ENCODE measurements at places on chromosomes 7 and 10.

DNA sequence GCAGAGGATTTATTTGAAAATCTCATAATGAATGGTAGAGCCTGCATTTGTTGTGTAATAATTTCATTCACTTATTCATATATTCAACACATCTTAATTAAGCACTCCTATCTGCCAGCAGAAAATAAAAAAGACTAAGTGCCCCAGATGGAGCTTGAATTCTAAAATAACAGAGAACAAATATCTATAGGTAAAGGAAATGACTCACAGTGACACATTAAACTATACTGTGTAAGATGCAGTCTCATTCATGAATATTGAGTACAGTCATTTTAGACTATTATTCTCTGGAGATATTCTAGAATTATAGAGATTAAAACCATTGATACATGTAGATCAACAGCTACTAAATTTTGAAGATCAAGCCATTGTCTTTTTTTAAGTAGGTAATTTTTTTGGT lies 72.1 kb downstream of the PTPRZ1 start:
- no peak for DNase-seq

DNA sequence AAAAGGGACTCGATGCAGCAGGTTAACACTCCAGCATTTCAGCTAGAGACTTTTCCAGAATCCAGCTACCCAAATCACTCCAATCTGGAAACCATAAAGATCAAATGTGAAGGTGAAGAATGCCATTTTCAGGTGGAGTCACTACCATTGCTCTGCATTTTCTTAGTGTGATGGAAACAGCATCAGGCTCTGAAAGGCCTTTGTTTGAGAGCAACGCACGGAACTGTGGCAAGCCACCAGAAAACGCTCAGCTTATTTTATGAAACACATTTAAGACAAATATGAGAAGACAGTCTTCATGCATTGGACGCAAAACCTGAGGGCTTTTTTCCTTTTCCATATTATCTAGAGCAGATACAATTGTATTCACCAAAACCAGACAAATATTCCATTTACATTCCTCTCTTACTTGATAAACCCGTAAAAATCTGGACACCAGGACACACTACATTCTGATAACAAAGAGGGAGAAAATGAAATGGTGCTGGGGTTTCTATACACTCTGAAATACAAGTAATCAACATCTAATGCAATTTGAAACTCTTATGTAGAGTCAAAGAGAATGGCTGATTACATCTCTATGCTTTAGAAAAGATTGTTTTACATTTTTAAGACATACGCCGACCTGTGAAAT lies 99.1 kb downstream of the NRP1 start:
- no peak for DNase-seq

- DNase-seq, result no peak
Measured at GRCh38 chr7:149310113-149310836, 48.3 kb downstream of the ZNF783 start.

DNA sequence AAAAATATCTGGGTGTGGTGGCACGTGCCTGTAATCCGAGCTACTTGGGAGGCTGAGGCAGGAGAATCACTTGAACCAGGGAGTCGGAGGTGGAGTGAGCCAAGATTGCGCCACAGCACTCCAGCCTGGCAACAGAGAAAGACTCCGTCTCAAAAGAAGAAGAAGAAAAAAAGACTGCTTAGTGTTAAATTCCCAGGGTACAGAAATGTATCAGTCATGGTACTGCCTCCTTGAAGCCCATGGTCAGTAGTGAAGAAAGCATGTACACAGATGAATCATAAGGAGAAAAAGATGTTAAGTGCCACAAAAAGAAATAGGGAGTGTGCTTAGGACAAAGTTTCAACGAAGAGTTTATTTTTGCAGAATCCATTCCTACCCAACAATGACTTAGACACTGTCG lies 62.5 kb upstream of the KMT2E start:
- DNase-seq, result no peak

- no peak for DNase-seq
Measured at GRCh38 chr10:62589689-62590088, 214.8 kb upstream of the ADO start.

DNA sequence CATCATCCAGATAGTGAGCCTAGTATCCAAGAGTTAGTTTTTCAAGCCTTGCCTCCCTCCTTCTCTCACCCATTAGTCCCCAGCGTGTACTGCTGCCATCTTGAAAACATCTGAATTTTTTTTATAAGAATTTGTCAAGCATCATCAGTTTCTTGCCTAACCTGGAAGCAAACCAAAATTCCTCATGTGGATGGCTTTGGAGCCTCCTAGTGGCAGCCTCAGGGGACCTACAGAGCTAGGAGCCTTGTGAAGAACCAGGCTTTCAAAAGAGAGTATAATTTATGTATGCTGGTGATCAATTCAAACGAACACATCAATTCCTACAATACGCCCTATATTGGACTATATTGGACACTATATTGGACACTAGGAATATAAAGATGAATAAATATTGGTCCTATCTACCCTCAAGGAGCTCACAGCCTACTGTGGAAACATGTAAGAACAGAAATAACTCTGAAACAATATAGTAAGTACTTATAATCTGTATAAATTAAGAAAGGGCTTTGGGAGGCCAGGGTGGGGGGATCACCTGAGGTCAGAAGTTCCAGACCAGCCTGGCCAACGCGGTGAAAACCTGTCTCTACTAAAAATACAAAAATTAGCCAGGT lies 63.4 kb downstream of the HPSE2 start:
- no peak for DNase-seq

GRCh38 chr10:58107506-58107905 lies 160.2 kb downstream of the IPMK start:
- no peak for DNase-seq

DNA sequence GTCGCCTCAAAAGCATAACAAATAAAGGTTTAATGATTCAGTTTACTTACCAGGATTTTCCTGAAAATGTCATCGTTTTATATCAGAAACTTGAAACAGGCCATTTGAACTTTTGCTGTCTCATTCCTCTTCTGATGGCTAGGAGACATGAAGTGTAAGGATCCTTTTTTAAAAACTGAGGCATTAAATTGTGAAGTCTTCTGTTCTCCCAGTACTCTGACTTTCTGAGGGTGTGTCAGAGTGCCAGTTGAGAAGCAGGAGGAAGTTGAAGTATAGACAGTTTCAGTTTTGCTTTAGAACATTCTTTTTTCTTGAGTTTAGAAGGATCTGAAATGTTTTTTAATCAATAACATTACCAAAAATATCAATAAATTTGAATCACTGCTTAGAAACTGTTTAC lies at the start of gene SAMD9L:
Gene SAMD9L, minus strand, starts transcription at position 242 of the 400 bp plus-strand sequence. CDS start 12,414 bp downstream, outside the sequence.
- no peak for DNase-seq

GRCh38 chr7:111232249-111233084 lies 141.5 kb downstream of the LRRN3 start:
- DNase-seq, result no peak

DNA sequence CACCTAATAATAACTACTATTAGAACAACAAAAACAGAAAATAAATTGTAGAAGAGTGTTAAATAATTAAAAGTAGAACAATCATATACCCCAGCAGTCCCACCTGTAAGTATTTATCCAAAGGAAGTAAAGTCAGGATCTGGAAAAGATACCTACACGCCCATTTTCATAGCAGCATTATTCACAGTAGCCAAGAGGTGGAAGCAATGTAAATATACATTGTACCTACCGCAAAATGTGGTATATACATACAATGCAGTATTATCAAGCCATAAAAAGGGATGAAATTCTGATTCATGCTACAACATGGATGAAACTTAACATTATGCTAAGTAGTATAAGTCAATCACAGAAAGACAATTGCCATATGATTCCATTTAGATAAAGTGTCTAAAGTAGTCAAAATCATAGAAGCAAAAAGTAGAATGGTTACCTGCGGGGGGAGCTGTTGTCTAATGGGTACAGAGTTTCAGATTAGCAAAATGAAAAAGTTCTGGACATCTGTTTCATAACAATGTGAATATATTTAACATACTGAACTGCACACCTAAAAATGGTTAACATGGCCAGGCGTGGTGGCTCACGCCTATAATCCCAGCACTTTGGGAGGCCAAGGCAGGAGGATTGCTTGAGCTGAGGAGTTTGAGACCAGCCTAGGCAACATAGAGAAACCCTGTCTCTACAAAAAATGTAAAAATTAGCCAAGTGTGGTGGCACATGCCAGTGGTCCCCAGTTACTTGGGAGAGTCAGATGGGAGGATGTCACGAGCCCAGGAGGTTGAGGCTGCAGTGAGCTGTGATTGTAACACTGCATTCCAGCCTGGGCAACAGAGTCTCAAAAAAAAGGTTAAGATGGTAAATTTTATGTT lies 6.0 kb upstream of the TMED4 start:
- no peak for DNase-seq

- DNase-seq, result no peak
Measured at GRCh38 chr10:71039551-71039950, 151.2 kb upstream of the PCBD1 start.

- no peak for DNase-seq
Measured at GRCh38 chr10:124605001-124605370, 139.2 kb downstream of the FAM53B start.

DNA sequence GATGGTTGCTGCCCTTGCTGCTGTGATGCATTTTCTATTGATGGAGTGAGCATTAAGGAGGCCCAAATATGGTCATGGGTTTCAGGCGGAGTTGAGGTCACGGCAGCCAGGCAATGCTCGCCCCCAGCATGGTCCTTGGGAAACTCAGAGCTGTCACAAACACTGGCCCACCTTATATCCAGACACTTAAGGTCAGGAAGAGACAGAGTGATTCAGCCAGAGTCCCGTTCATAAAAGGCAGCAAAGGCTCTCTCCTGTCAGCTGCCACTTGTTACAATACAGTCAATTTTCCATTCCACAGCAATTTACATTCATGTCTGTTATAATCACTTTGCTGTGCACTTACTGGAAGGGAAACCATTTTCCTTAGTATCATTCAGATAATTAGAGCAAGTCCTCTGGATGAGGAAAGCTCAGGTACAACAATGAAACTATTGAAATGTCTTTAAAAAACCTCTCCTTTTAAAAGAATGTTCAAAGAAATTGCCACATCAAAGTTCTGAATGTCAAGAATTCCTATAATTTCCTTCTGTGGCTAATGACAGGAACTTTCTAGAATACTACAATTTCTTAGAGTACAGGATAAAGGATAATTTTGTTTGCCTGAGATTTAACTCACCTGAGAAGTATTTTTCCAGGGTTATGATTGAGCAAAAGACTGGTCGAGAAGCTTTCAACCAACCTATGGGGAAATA lies 14.8 kb upstream of the ANKRD1 start:
- DNase-seq, result no peak

GRCh38 chr10:131937836-131938235 lies 37.0 kb downstream of the PPP2R2D start:
- DNase-seq, result no peak

DNA sequence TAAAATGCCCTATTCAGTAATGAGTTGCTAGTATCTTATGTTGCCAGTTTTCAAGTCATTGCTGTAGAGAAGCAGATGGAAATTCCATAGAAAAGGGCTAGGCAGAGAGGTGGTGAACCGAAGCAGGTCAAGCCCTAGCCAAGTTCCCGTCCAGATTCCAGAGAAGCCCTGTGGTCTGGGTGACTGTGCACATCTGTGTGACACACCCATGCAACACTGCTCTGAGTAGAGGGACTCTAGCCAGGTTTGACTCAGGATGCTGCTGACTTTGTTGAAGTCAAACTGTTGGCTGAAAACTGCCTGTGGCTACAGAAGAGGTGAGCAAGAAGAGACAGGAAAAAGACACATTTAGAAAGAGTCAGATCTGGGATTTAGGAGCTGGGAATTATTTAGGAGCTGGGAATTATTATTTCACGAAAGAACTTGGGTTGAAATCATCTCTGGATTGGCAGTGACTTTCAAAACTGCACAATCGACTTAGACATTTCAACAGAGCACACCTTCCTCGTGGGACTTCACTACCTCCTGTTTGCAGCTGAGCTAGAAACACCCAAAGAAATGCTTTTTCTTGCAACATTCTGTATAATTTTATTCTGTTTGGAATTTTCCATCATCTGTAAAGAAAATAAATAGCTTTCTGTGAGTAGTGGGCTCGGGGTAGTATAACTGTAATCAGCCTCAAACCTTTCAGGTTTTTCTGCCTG lies 149.1 kb upstream of the PRKCQ start:
- DNase-seq, result no peak

GRCh38 chr7:103297837-103298179 lies 573 bp downstream of the PMPCB start:
- no peak for DNase-seq

GRCh38 chr7:75889826-75890225 lies 11.0 kb downstream of the RHBDD2 start:
- no peak for DNase-seq

DNA sequence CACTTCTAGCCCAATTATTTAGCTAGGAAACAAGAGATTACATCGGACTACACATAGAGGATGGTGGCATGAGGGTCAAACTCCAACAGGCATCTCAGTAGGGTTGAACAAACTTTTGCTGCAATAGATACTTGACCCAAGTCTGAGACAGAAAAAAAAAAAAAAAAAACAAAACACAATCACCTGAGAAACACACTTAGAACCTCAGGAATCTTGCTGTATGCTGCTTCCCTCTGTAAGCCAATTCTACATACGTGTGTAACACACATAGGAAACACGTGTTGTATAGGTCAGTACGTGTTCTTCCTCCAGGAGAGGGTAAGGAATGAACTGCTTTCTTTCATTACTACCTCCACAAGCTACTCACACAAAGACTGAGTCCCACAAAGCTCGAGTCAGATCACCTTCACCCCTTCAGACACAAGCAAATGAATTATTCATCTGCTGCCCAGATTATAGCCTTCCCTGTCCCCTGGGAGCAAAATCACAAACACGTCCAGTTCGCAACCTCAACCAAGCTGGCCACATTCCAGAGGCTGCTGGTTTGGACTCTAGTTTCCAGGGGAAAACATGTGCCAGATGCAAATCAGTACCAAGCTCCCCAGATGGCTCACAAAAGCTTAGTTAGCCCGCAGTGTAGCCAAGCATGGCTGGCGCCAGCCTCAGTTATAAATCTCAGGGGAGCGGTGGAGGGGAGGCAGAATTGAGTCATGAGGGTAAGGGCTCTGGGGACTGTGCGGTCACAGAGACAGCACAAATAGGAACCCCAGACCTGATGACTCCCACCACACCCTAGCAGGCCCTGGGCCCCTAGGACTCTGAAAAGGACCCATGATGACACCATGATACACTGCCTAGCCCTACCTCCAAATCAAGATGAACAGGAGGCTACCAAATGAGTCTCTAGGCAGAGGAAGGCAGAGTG lies 15.1 kb downstream of the PSAP start:
- no peak for DNase-seq

Data from stimulated activated CD4-positive, alpha-beta T cell treated with anti-CD3 and anti-CD28 coated beads, Interleukin-2, amount 100 ng/mL, for 48 hours (primary cell).